Activated T-cell treated with anti-CD3 and anti-CD28 coated beads for 24 hours (primary cell): ENCODE measurements at places on chromosomes 16 and 17.

DNA sequence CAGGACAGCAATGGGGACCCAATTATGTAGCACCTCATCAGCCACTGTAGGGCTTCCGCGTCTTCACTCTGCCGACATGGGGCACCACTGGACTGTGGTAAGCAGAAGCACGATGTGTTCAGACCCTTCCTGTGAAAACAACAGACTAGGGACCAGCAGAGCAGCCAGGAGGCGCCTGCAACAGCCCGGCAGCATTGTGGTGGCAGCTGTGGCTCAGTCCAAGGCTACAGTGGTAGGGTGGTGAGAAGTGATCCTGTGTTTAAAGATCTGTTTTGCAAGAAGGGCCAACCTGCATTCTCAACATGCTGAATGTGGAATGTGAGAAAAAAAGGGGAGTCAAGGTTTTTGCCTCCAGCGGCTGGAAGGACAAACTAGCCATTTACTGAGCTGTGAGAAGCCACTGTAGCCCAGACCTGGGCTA, 80.8 kb downstream of the GAS7 start:
- DNase-seq, result no peak

GRCh38 chr16:65744401-65744800, 622.1 kb upstream of the CDH5 start:
- no peak for DNase-seq

DNA sequence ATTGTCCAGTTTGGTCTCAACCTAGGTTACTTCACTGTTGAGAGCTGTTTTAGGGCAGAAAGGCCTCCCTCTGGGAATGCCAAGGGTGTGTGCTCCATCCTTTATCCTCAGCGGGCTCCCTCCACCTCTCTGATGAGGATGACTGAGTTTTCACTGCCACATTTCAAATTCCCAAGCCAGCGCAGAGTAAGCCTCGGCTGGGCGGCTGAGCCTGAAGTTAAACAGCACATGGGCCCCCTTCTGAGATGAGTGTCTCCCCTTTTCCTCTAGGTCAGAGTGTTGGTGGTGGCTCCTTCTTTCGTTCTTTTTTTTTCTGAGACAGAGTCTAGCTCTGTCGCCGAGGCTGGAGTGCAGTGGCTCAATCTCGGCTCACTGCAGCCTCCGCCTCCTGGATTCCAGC, 5.5 kb upstream of the GCSH start:
- no peak for DNase-seq

DNA sequence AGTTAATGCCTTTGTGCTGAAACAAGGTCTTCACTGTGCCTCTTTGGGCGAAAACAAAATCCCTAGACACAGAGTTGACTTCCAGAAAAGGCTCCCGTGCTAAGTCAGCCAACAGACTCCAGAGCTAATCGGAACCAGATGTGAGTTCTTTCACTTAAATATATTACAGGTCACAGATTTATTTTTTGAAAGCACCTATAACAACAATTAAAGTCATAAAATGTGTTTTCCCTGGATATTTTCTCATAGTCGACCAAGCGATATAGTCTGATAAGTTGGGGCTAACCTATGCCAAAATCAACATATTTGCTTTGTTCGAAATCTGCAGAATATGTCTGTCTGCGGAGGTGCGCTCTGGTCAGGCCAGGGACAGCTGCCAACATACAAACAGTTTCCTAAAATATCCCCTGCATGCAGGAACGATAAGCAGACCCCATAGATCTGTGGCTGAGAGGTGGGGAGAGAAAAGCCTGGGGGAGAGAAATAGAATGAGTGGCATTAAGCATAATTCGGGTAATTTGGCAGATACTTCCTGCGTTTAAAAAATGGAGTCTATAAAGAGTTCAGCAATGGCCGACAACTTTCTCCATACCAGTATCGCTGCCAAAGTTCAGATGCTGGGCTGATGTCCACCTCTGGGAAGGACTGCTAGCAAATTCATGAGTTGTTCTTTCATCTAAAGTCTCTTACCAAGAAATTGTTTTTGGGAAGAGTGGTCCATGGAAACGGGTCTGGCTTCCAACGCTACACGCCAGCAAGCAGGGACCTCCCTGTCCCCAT, 50.8 kb upstream of the MYH10 start:
- DNase-seq, result no peak

- no peak for DNase-seq
These were observed 10.2 kb upstream of the CENPT start for GRCh38 chr16:67857547-67858233.
